ENCODE measurements at places on chromosomes 1 and 21.

DNA sequence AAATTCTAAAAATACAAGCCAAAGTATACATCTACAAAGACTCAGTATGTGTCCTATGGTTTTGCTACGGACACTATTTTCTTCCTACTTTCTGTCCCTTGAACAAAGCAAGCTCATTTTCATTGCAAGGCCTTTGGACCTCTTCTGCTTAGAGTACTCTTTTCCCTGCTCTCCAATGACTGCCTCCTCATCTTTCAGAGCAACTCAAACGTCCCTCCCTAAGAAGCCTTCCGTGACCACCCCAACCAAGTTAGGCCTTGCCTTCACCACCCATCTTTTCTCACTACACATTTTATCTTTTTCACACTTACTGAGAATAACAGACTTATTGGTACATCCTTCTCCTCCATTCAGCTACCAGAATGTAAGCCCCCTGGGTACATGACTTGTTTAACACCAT lies 39.9 kb downstream of the ENAH start:
- DNase-seq = no peak

DNA sequence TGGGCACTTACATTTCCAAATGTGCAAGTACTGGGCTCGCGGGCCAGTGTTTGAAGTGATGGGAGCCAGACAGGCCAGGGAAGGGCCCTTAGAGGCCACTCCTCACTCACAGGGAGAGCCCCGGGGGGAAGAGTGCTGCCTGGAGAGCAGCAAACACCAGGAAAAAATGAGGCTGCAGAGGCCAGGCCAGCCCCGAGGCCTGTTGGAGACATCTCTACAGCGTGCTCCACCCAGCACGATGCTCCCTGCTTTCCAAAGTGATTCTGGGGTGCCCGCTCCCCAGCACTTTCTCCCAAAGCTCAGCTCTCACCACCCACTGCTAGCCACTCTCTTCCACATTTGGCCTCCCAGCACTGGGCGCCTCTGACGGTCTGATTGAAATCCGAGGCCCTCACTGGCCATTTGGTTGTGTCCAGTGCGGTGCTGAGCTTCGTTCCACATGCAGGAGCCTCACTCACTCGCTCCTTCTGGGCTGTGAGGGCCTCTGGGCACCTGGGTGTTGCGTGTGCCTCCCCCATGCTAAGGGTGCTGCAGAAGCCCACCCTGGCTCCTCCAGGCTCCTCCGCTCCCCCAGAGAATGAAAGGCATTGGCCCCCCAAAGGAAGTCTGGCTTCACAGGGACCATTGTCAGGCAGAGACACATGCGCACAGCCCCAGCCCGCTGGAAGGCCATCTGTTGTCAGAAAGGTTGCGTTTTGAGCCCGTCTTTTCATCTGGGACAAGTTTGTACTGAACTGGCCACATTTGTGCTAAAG lies 385.4 kb upstream of the VAMP3 start:
- no peak for DNase-seq

DNA sequence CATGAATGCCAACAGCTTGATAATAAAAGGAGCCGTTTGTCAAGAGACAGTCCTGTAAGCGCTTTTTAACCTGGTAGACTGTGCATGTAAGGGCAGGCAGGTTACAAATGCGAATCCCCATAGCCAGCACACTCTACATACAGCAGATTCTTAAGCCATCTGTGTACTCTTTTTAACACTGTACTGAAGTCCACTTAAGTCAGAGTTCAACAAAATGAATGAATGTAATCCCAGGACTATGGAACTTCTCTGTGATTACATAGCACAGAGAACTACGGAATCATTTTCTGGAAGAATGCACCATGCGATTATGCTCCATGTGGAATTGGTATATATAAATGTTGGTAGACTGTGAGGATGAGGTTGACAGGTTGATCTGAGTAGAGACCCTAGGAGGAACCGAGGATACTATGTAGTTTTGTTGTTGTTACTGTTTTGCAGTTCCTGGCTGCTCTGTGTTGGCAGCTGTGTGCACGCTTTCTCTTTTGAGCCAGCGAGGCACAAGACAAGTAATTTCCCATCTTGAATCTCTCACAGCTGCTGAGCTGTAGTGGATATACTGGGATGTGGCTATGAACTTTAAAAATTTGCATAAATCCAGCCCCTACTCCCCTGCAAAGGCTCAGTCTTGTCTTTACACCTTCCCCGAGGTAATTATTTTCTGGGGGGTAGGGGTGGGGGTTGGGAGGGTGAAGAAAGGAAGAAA lies 21.9 kb downstream of the LRRC8D start:
- no peak for DNase-seq

- no peak for DNase-seq
Measured at GRCh38 chr1:81424061-81424460, 376.7 kb upstream of the ADGRL2 start.

GRCh38 chr1:42931911-42932422 lies 26.7 kb downstream of the SLC2A1 start:
- DNase-seq = peak; percentile 87

DNA sequence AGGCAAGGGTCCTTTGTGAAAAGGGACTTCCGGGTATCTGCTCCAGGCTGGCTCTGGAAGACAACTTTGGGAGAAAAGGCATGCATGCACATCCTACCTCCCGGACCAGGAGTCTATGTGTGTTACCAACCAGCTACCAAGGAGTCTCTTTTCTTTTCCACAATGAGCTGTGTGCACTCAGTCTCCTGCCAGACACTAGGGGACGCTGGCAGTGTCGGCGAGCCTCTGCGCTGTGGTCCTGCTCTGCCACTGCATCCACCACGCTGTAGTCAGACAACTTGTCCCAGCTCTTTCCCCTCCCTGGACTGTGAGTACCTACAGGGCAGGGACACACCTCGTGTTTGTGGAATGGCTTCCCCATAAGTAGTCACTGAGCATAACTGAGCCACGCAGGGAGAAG lies 5.1 kb upstream of the SSR2 start:
- peak; percentile 51 for DNase-seq

DNA sequence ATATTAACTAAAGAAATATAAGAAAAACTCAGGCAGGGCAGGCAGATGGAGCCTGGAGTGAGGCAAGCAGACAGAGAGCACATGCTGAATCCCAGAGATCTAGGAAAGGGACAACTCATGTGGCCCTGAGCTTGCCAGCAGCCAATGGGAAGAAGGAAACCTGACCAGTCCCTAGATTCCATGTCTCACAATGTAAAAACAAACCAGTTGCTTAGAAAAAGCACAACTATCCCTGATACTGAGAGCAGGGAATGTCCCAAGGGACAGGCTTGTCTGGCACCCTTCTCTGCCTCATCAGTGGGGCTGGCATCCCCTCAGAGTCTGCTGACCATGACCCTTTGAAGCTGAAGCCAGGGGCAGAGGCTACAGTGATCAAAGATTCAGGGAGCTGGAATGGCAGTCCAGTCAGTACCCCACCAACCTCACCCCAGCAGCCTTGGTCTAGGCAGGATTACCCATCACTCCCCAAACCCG lies 27.8 kb downstream of the HSPG2 start:
- DNase-seq = no peak

DNA sequence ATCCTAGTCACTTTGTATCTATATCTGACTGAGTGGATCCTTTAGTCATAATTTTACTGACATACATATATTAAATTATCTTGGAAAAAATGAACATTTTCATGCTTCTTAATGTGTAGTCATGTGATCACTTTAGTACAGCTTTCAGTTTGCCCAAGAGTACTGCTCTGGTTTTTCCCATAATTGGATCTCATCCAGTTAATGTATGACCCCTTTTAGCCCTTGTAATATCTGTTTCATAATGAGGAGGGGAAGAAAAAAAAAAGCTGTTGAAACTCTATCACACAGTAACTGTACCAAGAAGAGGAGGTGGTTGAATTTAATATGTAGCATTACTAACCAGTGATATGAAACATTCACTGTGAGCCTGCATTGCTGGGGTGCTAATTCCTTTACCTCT lies 328.7 kb downstream of the PTPRC start:
- DNase-seq = no peak

DNA sequence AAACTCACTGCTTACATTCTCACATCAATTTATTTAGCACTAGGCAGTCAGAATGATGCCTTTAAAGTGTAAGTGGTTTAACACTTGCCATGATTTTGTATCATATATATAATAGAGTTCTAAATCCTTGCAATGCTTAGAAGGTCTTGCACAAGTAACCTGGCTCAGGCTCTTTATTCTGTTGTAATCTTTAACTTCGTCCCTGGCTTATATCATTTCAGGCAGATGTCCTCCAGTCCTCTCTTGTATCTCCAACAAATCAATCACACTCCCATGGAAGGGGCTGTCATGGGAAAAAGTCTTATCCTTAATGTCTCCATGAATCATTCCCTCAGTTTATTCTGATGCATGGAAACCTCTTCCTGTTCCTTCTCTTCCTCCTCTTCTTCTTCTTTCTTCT lies 841.6 kb upstream of the B3GALT2 start:
- no peak for DNase-seq

DNA sequence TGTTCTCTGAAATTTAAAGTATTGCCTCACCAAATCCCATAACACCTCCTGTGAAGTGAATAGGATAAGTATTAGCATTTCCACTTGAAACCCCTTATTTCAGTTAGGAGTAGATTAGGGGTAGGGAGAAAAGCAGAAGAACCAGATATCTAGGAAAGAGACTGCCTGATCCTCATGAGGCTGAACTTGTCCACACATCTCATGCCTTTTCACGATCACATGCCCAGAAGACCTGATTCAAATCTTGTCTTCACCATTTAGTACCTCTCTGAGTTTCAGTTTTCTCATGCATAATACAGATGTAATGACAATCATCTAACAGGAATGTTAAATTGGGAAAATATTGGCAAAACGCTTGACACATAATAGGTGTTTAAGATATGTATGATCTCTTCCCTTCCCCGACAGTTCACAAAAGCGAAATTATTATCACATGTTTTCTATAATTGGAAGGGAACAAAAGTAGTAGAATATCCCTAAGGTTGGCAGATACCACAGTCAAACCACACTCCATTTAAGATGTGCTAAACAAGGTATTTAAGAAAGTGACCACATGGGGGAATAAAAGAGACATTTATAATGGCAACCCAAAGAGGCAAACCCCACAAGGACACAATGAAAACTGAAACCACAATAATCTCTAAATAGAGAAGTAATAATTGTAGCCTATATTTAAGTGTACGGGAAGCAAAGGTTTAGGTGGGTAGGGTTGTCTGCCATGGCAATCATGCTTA lies 25.2 kb downstream of the GFI1 start:
- no peak for DNase-seq

GRCh38 chr1:230313453-230314141 lies 112.5 kb downstream of the PGBD5 start:
- no peak for DNase-seq

- DNase-seq = no peak
Measured at GRCh38 chr1:92844439-92844838, 12.6 kb downstream of the RPL5 start.

- DNase-seq = no peak
Measured at GRCh38 chr1:119869995-119870394, 26.3 kb downstream of the ADAM30 start.

GRCh38 chr1:108107658-108108057 lies 92.5 kb downstream of the SLC25A24 start:
- peak; percentile 65 for DNase-seq

DNA sequence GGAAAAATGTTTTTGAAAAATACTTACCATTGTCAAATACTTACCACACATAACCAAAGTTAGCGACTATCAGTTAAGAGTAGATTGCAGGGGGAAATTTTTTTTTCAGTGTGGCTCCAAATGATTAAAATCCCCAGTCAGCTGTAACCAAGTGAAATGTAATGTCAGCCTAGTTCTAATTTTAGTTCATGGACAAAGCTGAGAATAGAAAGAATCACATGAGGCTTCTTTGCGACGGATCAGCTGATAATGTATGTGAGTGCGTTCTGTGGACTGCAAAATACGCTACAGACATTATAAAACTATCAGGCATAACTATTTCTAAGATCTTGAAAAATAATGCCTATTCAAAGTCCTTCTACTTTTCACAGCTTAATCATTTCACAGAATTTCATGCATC lies at the start of gene LRRC39:
Gene LRRC39, minus strand, starts transcription at position 166 of the 400 bp plus-strand sequence. CDS start 9,740 bp downstream, outside the sequence.
- DNase-seq = no peak

- DNase-seq = no peak
Measured at GRCh38 chr1:236882678-236883077, 87.6 kb downstream of the MTR start.

GRCh38 chr1:15413563-15414444 lies 4.1 kb downstream of the EFHD2 start:
- no peak for DNase-seq

DNA sequence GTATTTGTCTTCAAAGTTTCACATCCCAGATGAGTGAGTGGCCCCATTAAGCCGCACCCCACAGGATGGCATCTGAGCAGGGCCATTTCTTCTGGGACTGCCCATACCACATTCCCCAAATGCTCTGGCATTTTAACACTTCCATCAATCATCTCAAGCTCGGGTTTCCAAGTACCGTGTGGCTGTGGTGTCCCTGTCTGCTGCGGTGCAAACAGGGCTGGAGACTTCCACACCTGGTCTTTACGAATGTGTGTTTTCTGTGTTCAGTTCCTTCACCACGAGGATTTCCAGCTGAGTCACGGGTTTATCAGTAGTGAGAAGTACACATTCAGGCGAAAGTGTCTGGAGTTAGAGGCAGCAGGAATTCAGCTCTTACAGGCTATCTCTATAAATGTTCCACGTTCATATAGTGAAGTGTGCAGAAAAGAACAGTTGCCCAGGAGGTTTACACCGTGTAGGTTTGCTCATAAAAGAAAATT lies 195.2 kb downstream of the RHOU start:
- no peak for DNase-seq

DNA sequence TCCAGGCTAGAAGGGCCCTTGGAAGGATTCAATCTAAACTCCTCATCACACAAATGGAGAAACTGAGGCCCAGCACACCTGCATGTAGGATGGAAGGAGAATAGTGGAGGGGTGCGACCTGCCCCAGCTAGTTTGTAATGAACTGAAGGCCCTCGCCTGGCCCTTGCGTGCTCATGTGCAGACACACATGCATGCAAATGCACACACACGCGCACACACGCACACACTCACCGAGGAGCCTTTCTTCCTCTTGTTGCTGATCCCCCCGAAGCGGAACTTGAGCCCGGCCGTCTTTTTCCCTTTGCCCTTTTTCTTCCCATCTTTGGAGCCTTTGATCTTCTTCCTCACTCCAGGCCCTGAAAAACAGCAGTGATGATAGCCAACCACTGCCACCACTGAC lies 27.9 kb downstream of the CHD5 start:
- DNase-seq = no peak

DNA sequence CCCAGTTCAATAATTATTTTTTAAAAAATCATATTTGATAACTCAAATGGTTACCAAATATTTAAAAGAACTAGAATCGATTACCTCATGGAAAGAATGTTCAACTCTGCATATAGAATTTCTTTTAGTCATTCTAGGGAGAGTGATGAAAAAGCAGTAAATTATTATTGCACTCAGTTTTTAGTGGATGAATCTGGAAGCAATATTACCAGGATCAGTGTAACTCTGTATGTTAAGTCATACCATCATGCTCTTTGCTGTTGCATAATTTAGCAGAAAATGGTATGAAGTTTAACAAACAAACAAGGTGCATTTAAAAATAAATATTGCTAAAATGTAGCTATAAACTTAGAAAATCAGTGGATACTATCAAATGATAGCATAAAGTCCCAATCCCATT lies 46.1 kb upstream of the ARHGAP29 start:
- DNase-seq = no peak

GRCh38 chr1:50603274-50604271 lies 180.3 kb upstream of the DMRTA2 start:
- no peak for DNase-seq

Data from activated T-cell treated with anti-CD3 and anti-CD28 coated beads, Interleukin-2, amount 50 U/mL, for 48 hours (primary cell).